Activated CD4-positive, alpha-beta T cell treated with anti-CD3 and anti-CD28 coated beads for 4 hours (primary cell): ENCODE measurements at places on chromosomes 11 and 22.

DNA sequence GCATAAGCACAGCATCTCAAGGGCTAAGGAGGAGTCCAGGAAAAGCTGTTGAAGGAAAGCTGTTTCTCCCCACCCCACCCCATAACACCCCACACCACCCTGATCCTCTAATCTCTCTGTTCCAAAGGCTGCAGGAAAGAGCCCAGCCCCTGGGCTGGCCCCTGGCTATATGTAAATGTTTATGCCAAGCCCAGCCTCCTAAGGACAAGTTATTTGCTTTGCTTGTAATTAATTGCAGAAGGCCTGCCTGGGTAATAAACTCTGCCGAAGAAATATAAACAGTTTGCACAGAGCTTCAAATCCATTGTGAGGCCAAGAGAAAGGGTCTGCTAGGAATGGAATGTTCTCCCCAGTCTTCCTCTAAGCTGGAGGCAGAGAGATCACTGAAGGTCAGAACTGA is 21.2 kb downstream of the ARRB1 start:
- no peak for DNase-seq

DNA sequence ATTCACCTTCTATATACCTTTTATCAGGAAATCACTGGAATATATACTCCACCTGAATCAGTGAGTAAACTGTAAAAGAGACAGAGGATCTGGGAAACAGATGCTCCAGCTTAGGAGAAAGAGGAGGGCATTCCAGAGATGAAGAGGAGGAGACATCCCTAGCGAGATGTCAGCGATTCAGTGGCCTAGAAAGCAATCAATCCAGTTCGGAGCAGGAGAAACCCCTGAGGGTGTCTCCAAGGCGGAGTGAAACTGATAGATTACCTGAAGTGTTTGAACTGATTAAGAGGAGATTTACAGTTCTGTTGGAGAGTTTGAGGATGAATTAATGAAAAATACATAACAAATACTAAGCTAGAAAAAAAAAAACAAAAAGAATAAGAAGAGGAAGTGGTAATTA is 24.5 kb upstream of the TNRC6B start:
- DNase-seq = no peak

GRCh38 chr22:24772493-24773220 is 1.9 kb downstream of the PIWIL3 start:
- DNase-seq = no peak

DNA sequence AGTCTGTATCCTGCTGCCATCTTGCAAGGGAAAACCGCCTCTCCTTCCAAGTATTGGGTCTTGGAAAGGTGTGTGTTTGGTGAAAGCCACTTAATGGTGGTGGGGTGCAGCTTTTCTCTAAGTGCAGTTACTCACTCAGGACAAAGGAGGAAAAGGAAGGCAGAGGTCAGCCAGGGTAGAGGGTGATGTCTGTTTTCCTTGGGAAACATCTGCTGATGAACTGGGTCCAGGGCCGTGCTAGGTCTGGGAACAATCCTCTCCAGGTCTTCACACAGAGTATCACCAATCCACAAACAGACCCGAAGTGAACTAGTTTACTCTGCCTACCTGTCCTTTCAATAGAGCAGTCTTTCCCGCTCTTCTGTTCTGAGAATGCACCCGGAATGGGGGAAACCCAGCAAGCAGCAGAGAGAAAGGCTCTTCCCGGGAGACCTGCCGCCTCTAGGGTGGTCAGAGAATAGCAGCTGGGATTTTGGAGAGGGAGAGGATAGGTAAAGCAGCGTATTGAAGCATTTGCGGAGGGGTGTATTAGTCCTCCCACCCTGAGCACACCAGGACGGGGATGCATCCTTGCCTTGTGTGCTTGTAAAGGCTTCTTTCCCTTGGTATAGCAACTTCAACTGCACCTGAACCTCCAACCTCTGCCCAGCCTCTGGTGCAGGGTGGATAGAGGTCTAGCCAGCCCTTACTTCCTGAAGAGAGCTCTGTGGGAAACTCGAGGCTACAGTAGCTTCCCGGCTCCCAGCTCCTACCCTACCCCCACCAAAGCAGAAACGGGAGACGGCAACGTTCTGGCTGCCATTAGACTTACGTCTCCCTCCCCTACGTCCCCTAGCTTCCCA is 20.7 kb downstream of the LHFPL7 start:
- no peak for DNase-seq

GRCh38 chr22:44848791-44849420 is 96.5 kb downstream of the ARHGAP8 start:
- DNase-seq = no peak
